ENCODE measurements at places on chromosomes 5 and 9. TPM values are rescaled to one million over a fixed set of nuclear protein-coding genes. Genes with fewer than 3 reads are reported as not detected.

- no peak for DNase-seq
- no peak overlapping the region for H3K4me3 ChIP-seq
- peaks cover 3% of the 10 kb centered on the region for H3K4me1 ChIP-seq
- no peak overlapping the region for H3K27ac ChIP-seq
Measured at GRCh38 chr5:60024104-60024503, 130.6 kb upstream of the PDE4D start.

DNA sequence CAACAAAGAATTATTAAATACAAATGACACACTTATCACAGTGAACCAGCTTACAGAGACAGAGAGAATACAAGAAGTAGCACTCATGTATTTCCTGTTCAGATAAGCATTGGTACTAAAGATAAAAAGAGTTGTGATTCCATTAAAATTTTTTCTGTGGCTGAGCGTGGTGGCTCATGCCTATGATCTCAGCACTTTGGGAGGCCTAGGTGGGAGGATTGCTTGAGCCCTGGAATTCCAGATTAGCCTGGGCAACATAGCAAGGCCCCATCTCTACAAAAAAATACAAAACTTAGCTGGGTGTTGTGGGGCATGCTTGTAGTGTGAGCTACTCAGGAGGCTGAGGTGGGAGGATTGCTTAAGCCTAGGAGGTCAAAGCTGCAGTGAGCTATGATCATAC lies 32.9 kb downstream of the FCHO2 start:
- no peaks in the 10 kb centered on the region for H3K4me1 ChIP-seq
- DNase-seq, result no peak
- H3K36me3 ChIP-seq, result no peaks in the 10 kb centered on the region
- H3K27me3 ChIP-seq, result no peaks in the 10 kb centered on the region
- H3K27ac ChIP-seq, result no peak overlapping the region
- H3K4me3 ChIP-seq, result no peak overlapping the region

GRCh38 chr9:98118640-98119601 lies at the start of gene TRIM14:
TSS of gene TRIM14 (minus strand) at chr9:98119222. CDS start at chr9:98119188, 34 bp downstream.
- peak within 1 kb of the TSS; percentile 33 for H3K4me3 ChIP-seq
- H3K27ac ChIP-seq, result no peak within 1 kb of the TSS
- H3K4me1 ChIP-seq, result no peaks in the 10 kb centered on the region
- H3K36me3 ChIP-seq, result no peaks in the 10 kb centered on the region

Gene FOXD1
- 9.9 TPM for total RNA-seq

All from aorta (tissue), 5 donors.